Upper lobe of right lung (tissue), 1 donor: ENCODE measurements at places on chromosomes 16 and 17. TPM values are rescaled to one million over a fixed set of nuclear protein-coding genes. Genes with fewer than 3 reads are reported as not detected.

GRCh38 chr17:20059728-20060188, 50.6 kb downstream of the SPECC1 start:
- no peaks in the 10 kb centered on the region for H3K36me3 ChIP-seq
- H3K27me3 ChIP-seq: no peaks in the 10 kb centered on the region
- no peak overlapping the region for H3K27ac ChIP-seq
- no peak overlapping the region for H3K4me3 ChIP-seq
- H3K4me1 ChIP-seq: peaks cover 16% of the 10 kb centered on the region
- no peak for DNase-seq

DNA sequence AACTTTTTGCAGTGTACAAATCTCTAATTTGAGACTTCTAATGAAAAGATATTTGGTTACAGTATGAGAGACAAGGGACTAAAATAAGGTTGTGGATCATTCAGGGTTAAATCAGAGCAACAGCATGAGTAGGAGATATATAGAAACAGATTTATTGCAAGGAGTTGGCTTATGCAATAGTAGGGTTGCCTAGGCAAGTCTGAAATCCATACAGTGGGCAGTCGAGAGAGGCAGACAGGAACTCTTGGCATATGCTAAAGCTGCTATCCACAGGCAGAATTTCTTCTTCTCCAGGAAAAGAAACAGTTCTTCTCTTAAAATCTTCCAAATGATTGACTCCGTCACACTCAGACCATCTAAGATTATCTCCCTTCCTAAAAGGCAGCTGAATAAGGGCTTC, 500.8 kb downstream of the MAF start:
- H3K4me3 ChIP-seq: no peak overlapping the region
- DNase-seq: no peak
- H3K4me1 ChIP-seq: no peaks in the 10 kb centered on the region
- no peaks in the 10 kb centered on the region for H3K27me3 ChIP-seq
- H3K27ac ChIP-seq: no peak overlapping the region

The MMD gene
- total RNA-seq: 16.0 TPM

DNA sequence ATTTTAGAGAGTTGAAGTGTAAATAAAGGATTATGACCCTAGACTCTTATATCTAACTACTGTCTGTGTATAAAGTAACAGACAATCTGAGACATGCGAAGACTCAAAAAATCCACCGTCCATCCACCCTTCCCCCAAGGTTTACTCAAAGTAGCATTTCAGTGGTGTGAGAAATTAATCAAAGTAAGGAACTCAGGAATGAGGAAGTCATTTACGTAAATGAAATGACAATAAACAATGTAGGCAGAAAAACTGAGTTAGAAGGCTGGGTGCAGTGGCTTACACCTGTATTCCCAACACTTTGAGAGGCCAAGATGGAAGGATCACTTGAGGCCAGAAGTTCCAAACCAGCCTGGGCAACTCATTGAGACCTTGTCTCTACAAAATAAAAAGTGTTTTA, 19.8 kb upstream of the NTN1 start:
- H3K27me3 ChIP-seq: peaks cover 50% of the 10 kb centered on the region
- H3K4me1 ChIP-seq: peaks cover 10% of the 10 kb centered on the region
- H3K27ac ChIP-seq: no peak overlapping the region

- H3K27me3 ChIP-seq: no peaks in the 10 kb centered on the region
- peak overlapping the region; percentile 72 for H3K27ac ChIP-seq
- H3K4me1 ChIP-seq: peaks cover 33% of the 10 kb centered on the region
Measured at GRCh38 chr17:61331178-61331577, 68.5 kb upstream of the TBX2 start.

The CRYBA1 gene
- not detected for total RNA-seq

- no peaks in the 10 kb centered on the region for H3K27me3 ChIP-seq
- no peak overlapping the region for H3K4me3 ChIP-seq
- peak; percentile 85 for DNase-seq
- no peaks in the 10 kb centered on the region for H3K36me3 ChIP-seq
Measured at GRCh38 chr16:57618296-57619132, 9.9 kb upstream of the ADGRG1 start.

DNA sequence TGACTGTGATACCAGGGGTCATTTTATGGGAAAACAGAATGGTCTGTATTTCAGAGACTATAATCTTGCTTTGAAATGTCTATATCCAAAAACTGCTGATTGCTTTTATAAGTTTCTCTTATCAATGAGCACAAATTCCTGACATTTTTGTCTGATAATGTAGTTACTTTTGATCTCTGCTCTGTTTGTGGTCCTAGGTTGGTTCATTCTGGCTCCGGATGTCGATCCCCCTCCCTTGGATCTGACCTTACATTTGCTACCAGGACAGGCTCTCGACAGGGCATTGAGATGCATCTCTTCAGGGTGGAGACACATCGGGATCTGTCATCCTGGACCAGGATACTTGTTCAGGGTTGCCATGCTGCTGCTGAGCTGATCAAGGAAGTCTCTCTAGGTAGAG, 27.3 kb upstream of the VPS4A start:
- no peak overlapping the region for H3K4me3 ChIP-seq
- H3K36me3 ChIP-seq: peaks cover 26% of the 10 kb centered on the region
- H3K4me1 ChIP-seq: peaks cover 13% of the 10 kb centered on the region

The TP53TG3 gene
- not detected for total RNA-seq

The SUPT6H gene
- 62.4 TPM for total RNA-seq

The CASKIN1 gene
- total RNA-seq: 0.06 TPM

DNA sequence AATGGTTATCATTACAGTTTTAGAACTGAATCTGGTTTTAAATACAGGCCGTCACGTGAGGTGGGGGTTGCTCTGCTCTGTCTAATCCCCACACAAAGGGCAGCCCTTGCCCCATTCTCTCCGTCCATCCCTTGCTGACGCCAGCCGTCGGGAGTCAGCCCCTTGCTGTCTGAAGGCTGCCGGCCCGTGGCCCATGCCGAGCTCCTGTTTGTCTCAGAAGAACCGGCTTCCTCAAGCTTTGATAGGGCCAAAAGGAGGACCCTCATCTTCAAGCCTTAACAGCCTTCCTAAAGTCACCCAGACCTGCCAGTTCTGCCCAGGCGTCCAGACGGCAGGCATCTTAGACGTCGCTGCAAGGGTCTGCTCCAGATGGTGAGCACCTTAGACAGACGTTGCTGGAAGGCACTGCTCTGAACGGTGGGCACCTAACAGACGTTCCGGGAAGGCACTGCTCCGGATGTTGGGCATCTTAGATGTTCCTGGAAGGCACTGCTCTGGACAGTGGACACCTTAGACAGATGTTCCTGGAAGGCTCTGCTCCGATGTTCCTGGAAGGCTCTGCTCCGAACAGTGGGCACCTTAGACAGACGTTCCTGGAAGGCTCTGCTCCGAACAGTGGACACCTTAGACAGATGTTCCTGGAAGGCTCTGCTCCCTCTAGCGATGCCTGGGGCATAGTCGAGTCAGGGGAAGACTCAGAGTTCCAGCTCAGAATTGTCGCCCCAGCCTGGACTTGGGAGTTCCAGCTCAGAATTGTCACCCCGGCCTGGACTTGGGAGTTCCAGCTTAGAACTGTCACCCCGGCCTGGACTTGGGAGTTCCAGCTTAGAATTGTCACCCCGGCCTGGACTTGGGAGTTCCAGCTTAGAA, 35.1 kb upstream of the CHMP6 start:
- peaks cover 16% of the 10 kb centered on the region for H3K4me1 ChIP-seq
- H3K27me3 ChIP-seq: no peaks in the 10 kb centered on the region
- H3K4me3 ChIP-seq: no peak overlapping the region
- DNase-seq: peak; percentile 55

The SKA2 gene
- 21.3 TPM for total RNA-seq

GRCh38 chr17:72110231-72110941, 10.4 kb upstream of the SOX9 start:
- H3K36me3 ChIP-seq: no peaks in the 10 kb centered on the region
- H3K27me3 ChIP-seq: peaks cover 20% of the 10 kb centered on the region
- DNase-seq: no peak
- peak overlapping the region; percentile 12 for H3K4me3 ChIP-seq
- H3K4me1 ChIP-seq: no peaks in the 10 kb centered on the region

DNA sequence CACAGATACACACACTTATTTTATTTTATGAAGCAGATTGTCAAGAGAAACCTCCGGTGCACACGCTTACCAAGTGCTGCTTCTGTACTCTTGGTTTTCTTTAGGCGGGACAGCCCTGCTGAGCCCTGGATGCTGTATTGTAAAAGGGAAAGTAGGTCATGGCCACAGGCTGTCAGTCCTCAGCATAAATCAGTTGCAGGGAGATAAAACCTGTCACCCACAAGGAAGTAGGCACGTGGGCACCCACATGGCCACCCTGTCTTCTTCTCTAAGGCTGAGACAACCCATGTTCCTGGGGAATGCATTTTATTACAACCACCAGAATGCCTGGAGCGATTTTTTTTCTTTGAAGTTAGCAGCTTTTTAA, 59.3 kb downstream of the ASIC2 start:
- H3K4me1 ChIP-seq: no peaks in the 10 kb centered on the region
- no peak for DNase-seq
- no peak overlapping the region for H3K27ac ChIP-seq
- no peaks in the 10 kb centered on the region for H3K27me3 ChIP-seq
- H3K36me3 ChIP-seq: no peaks in the 10 kb centered on the region

- H3K27me3 ChIP-seq: peaks cover 3% of the 10 kb centered on the region
- peak overlapping the region; percentile 81 for H3K27ac ChIP-seq
- H3K4me1 ChIP-seq: peaks cover 24% of the 10 kb centered on the region
- no peaks in the 10 kb centered on the region for H3K36me3 ChIP-seq
Measured at GRCh38 chr16:66408163-66409048, 18.7 kb upstream of the BEAN1 start.

DNA sequence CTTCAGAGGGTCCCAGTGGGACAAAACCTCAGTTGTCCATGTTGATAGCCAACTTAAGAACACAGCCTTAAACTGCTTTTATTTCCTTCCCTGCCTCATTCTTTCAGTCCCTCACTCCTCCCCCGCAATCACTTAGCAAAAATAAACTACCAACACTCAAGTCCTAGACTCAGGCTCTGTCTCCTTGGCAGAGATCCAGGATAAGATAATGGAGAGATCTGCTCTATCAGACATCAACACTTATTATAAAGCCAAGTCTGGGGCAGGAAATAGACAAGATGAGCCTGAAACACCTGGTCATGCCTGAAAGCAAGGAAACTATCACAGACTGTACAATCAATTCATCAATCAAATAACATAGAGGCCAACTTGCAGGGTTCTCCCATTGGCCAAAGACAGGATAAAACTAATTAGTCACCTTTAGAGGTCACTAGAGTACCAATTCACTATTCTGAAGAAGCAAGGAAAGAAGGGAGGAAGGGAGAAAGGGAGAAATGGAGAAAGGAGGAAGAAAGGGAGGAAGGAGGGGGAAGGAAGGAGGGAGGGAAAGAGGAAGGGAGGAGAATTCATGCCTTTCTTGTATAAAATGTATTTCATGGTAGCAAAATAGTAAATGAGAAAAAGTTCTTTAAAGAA, 15.7 kb downstream of the HYDIN start:
- H3K4me3 ChIP-seq: no peak overlapping the region
- DNase-seq: no peak
- H3K36me3 ChIP-seq: no peaks in the 10 kb centered on the region
- no peaks in the 10 kb centered on the region for H3K27me3 ChIP-seq
- H3K27ac ChIP-seq: no peak overlapping the region
- no peaks in the 10 kb centered on the region for H3K4me1 ChIP-seq

- DNase-seq: no peak
- no peak overlapping the region for H3K27ac ChIP-seq
- H3K4me1 ChIP-seq: no peaks in the 10 kb centered on the region
- no peaks in the 10 kb centered on the region for H3K27me3 ChIP-seq
Measured at GRCh38 chr17:63082273-63082861, 116.3 kb downstream of the TANC2 start.

DNA sequence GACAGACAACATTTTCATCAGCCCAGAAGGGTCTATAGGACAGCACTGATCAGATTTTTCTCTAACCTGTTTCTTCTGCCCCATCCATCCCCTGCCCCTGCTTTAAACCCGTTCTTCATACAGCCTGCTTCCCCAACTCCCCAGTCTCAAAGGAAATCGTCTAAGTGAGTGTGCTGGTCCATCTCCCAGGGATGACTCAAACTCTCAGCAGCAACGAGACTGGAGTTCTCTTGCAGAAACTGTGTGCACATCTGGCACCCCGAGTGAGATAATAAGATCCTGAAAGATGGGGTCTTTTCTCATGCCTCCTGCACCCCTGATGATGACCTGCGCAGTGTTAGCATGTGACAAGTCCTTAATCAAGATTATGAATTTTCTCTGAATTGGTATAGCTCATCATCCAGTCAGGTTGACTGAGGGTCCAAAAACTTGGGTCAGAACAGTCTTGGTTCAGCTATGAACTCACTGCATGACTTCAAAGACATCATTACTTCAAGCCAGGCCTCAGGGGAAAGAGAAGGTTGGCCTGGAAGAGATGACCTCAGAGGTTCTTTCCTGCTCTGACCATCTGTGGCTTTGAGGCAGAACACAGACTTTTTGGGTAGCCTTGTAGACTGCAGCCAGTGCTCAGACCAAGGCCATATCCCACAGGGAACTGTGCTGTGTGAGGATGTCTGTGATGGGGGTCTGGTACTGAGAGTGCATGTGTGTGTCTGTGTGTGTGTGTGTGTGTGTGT, 117.9 kb downstream of the SPACA3 start:
- no peak for DNase-seq
- H3K27ac ChIP-seq: no peak overlapping the region
- no peaks in the 10 kb centered on the region for H3K36me3 ChIP-seq
- H3K27me3 ChIP-seq: no peaks in the 10 kb centered on the region
- H3K4me1 ChIP-seq: no peaks in the 10 kb centered on the region

GRCh38 chr17:16464303-16465051, 27.5 kb downstream of the LRRC75A start:
- no peaks in the 10 kb centered on the region for H3K4me1 ChIP-seq
- no peaks in the 10 kb centered on the region for H3K27me3 ChIP-seq
- DNase-seq: no peak
- H3K36me3 ChIP-seq: no peaks in the 10 kb centered on the region
